ENCODE measurements at places on chromosomes 1 and 21.

- peak; percentile 65 for DNase-seq
These were observed at the start of gene S100A16 for GRCh38 chr1:153612755-153613331. Gene S100A16 (minus strand): TSS chr1:153613137. CDS start chr1:153608151, 4,986 bp downstream.

DNA sequence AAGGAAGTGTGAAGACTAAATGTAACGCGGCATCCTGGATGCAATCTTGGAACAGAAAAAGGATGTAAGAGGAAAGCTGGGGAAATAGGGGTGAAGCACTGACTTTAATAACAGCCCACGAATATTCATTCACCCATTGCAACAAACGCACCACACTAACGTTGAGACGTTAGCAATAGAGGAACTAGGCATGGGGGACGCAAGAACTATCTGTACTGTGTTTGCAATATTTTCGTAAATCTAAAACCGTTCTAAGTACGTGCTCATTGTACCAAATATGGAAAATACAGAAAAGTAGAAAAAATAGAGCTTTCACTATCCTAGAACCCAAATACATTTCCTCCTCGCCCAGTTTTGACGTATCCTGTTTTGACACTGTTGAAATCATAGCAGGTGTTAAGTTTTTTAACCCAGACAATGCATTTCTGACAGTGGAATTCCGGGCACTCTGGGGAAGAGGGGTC is 3.9 kb downstream of the LAPTM5 start:
- DNase-seq: no peak

DNA sequence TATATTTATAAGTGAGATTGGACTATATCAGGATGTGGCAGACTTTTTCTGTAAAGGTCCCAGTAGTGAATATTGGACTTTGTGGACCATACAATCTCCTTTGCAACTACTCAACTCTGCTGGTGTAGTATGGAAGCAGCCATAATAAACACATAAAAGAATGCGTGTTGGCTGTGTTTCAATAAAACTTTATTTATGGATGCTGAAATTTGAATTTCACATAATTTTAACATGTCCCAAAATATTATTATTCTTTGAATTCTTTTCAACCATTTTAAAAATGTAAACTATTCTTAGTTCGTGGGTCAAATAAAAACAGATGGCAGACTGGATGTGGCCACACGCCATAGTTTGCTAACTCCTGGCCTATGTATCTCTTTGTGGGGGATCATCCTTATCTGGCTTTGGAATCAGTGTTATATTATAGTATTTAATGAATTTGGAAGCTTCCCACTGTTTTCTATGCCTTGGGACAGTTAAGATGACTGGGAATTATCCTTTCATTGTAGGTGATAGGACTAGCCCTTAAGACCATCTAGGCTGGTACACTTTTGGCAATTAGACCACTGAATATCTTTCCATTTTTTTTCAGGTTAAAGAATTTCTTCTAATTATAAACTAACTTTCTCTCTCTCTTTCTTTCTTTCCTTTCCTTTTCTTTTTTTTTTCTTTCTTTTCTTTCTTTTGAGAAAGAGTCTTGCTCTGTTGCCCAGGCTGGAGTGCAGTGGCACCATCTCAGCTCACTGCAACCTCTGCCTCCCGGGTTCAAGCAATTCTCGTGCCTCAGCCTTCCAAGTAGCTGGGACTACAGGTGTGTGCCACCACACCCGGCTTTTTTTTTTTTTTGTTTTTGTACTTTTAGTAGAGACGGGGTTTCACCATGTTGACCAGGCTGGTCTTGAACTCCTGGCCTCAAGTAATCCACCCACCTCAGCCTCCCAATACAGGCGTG is 14.9 kb upstream of the SLAMF6 start:
- DNase-seq: no peak

DNA sequence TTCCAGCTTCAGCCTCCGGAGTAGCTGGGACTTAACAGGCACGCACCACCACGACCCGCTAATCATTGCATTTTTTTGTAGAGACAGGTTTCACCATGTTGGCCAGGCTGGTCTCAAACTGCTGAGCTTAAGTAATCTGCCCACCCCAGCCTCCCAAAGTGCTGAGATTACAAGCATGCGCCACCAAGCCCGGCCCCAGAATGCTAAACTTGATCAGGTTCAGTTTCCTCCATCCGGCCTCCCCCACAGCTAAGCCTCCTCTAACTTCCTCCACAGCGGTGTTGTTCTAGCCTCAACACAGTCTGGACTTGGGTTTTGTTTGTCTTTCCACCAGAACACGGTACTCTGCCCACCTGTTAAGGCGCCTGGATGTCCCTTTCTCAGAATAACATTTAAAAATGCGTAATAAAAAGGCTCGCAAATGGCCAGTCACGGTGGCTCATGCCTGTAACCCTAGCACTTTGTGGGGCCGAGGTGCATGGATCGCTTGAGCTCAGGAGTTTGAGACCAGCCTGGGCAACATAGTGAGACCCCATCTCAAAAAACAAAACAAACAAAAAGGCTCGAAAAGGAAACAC is 2.4 kb downstream of the PARP1 start:
- DNase-seq: no peak

- DNase-seq: no peak
These were observed 24.8 kb upstream of the ATP2B4 start for GRCh38 chr1:203601716-203602309.

DNA sequence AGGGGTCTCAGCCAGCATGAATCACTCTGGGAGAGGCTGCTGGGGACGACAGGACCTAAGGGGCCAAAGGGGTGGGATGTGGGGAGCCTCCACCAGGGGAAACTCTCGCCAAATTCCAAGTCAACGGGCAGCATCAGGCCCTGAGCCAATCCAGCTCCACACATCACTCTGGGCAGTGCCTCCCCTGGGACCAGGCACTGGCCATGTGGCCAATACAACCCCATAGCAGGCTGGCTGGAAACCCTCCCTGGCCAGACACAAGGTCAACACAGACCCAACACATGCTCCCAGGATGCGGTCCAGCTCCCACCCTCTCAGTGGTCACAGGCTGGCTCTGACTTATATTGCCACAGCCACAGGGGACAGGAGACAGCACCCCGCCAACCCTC is 60.0 kb downstream of the MEGF6 start:
- DNase-seq: no peak

DNA sequence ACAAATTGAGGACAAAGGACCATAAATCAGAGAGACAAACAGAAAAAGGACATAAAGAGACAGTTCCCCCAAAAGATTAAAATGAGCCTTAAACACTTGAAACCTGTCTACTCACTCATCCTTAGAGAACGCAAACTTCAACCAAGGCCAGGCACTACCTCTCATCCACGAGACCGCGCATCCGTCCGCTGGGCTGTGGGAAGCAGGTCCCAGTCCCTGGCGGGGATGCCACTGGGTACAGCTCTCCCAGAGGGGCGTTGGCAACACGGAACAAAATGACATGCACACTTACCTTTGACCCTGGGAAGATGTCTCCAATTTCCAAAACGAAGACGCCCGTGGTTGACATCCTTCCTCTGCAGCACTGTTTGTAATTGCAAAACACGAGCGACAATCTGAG is 16.5 kb upstream of the ADARB1 start:
- DNase-seq: no peak

DNA sequence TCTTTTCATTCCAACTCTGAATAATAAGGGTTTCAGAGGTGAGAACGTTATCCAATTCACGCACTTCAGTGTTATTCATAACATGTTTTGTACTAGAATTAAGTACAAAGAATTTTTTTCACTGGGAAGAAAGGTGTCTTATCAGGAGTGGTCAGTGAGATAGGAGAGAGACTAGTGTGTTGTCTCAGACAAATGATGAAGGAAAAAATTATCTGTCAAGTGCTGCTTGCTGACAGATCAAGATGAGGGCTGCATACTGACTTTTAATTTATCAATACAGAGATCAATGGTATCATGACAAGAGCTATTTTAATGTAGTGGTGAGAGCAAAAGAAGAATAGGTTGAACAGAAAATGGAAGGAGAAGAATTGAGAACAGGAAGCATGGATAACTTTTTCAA is 402.4 kb downstream of the KCNT2 start:
- DNase-seq: no peak

DNA sequence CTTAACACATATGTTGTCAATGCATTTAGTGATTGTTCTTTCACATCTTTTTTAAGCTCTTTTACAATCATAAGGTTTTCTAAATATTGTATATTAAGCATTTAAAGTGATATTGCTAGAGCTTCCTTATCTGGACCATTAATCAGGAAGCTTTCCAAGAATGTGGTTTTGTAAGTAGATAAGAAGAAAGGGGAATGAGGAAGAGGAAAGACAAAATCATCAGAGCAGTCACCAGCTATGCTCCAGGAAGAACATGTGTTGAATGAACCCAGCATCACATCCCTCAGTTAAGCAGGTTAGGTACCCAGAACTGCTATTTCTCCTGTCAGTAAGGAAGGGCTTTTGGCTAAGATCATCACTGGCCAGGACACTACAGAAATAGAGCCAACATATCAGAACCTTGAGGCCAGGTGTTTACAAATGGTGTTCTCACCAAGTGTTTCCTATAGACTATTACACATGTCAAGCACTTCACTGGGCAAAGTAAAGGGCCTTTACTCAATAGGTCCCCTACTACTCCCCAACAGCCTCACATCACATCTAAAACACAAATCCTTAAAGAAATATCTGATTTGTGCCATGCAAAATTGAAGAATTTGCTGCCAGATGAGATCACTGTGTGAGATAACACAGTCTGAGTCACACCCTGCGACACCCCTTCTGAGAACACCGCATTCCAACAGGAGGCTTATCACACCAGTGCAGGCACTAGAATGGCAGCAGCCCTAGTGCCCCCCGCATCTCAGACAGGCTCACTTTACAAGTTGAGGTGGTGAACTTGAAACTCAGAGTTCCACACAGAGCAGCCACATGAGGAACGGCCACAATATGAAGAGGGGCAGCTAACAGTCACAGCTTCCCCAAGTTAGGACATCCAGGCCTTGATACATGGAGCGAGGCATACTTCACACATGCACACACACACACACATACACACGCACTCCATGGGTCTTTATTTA is 1.8 kb upstream of the SPRR2A start:
- DNase-seq: no peak

DNA sequence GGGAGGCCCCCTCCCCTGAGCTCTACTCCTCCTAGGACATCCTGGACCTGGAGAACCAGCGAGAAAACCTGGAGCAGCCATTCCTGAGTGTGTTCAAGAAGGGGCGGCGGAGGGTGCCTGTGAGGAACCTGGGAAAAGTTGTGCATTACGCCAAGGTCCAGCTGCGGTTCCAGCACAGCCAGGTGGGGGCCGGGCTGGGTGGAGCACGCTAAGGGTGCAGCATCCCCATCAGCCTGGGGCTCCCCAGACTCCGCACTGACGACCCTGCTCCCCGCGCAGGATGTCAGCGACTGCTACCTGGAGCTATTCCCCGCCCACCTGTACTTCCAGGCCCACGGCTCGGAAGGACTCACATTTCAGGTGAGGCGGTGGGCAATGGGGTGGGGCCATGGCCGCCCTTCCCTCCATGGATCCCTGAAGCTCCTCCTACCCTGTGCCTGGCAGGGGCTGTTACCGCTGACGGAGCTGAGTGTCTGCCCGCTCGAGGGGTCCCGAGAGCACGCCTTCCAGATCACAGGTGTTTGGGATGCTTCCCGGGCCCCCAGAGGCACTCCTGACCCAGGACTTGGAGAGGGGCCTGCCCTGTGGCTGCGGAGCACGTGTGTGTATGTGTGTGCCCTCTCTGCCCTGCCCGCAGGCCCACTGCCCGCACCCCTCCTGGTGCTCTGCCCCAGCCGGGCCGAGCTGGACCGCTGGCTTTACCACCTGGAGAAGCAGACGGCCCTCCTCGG is 4.1 kb downstream of the PLEKHN1 start:
- no peak for DNase-seq

DNA sequence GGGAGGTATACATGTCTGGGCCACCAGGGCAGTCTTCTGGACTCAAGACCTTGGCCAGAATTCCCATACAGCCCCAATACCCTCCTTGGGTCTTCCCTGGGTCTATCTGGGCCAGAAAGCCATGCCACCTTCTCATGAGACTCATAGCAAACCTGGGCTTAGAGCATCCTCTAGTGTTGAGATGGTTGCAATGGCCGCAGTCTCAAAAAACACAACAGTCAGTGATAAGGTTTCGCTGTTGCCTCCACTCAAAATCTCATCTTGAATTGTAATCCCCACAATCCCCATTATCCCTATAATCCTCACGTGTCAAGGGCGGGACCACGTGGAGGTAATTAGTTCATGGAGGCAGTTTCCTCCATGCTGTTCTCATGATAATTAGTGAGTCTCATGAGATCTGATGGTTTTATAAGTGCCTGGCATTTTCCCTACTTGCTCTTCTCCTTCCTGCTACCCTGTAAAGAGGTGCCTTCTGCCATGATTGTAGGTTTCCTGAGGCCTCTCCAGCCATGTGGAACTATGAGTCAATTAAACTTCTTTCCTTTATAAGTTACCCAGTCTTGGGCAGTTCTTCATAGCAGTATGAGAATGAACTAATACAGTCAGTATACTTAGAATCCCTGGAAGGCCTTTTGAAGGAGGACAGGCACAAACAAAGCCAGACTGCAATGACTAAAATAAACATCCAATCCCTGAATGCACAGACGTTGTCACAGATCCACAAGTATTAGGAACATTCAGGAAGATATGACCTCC is 77.0 kb downstream of the CTH start:
- DNase-seq: peak; percentile 24

GRCh38 chr21:43882952-43883545 is 18.0 kb downstream of the AGPAT3 start:
- DNase-seq: no peak

- no peak for DNase-seq
These were observed 28.7 kb upstream of the TRAPPC10 start for GRCh38 chr21:43983390-43983789.

DNA sequence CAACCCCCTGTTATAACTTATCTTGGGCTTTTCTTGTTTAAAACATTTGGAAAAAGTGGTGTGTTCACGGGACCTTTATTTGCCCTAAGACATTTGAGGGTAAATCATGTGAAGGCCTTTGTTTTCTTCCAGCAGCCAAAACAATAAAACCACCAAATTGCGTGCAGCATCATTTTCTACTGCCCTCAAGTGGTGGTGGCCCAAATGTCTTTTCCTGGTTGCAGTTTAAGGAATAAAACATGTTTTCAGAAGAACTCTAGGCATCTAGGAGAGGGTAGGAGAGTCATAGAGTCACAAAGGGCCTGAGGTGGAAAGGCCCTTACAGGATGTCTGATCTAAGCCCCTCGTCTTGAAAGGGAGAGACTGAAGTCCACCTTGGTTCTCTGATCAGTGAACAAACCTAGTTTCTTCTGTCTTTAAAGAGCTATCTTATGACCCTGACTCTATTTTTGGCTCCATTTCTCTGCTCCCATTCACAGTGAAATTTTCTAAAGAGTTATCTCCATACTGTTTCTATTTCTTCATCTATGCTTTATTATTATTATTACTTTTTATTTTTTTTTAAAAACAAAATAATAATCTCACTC is 16.0 kb upstream of the EPS15 start:
- peak; percentile 60 for DNase-seq

Data from fibroblast of skin of right quadriceps (primary cell).